HT1080 (cell line): ENCODE measurements at places on chromosomes 2 and 18. TPM values are rescaled to one million over a fixed set of nuclear protein-coding genes. Genes with fewer than 3 reads are reported as not detected.
A peak's percentile ranks its signal among the peaks of the same experiment; 100 is the strongest.

DNA sequence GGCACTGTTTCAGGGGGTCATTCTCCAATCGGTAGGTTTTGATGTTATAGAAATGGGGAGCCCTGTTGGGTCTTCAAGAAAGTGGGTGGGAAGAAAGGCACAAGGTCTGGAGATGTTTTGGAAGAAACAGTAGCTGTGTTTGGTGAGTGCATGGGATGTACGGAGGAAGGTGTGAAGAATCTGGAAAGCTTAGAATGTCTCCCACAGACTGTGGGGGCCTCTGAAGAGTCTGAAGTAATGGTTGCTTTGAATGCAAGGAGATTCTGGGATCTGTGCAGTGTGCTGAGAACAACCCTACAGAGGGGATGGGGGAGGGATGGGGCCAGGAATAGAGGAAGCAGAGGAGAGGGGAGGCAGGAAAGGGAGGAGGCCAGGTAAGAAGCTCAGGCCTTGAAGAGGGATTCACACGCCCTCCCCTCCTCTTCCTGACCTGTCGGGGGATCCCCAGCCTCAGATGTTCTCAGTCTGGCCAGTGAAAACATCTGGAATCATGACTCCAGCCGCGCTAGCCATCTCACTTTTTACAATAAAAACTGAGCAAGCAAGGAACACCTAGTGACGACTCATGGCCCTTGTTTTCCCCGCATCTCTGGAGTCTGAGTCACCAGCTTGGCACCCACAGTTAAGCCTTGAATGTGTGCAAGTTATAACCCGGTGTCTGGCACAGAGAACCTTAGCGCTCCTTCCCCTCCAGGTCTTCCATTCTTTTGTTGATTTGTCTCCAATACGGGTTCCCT is 74.2 kb downstream of the SH3BP4 start:
- peak; percentile 88 for DNase-seq

DNA sequence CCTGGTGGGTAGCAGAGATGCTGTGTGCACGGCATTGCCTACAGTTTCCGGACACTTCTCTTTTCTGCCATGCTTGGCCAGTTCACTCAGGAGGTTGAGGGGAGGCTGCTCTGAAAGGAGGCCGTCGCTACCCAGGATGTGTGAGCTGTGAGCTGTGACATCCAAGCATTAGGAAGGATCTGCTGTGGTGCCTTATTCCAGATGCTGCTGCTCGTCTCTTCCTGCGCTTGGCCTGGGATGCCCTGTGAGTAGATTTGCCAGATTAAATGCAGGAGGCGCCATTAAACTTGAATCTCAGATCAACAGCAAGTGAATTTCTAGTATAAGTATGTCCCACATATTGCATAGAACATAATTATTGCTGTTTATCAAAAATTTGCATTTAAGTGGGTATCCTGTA is 124.2 kb upstream of the SIX3 start:
- DNase-seq = no peak

DNA sequence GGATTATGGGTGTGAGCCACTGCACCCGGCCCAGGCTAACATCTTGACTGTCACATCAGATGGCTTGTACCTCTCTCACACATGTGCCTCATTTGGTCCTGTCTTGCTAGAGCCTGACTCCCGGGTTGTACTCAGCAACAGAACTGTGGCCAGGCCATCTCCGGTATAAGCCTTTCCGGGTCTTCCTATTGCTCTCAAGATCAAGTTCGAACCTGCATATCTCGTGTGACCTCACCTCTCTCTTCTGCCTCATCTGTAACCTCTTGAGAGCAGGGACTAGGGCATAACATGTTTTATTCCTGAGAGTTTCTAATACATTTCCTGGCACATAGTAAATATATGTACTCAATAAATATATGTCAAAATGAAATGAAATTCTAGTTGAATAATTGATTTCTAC is 114.0 kb downstream of the ACAA2 start:
- DNase-seq = no peak

COL4A4 gene
- 0.10 and 0.14 TPM in 2 replicates for total RNA-seq

ALPP gene
- total RNA-seq = not detected in 2 replicates
